HFF-Myc (cell line): ENCODE measurements at places on chromosomes 5 and 9.

DNA sequence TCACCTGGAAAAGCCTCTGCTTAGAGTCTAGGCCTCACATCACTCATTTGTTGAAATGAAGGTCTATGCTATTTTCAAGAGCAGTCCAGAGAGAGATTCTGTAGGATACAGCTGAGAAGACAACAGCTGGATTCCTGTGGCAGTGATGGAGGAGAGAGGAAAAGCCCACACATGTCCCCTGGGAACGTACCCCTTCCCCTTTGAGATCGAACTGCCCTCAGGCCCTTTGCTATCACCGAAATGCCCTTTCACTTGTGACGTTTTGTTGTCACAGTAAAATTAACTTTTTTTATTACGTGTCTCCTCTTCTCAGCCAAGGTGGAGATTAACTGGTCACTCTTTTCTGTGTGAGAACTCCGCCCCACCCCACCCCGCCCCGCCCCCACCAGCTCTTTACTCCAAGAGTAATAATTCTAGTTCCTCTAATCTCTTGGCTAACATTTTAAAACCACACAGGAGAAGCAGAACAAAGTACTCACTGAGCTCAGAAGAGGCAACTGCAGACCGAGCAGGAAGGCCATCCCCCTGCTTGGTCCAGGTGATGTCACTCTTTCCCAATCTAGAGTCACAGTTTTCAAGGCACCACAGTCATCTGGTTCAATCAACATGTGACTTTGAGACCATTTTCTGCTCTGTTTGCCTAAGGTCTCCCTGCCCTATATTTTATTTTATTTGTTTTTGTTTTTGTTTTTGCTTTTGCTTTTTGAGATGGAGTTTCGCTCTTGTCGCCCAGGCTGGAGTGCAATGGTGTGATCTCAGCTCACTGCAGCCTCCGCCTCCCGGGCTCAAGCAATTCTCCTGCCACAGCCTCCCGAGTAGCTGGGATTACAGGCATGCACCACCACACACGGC lies 105.6 kb downstream of the SUSD1 start:
- DNase-seq = no peak

GRCh38 chr5:59466271-59466670 lies 427.3 kb downstream of the PDE4D start:
- no peak for DNase-seq

DNA sequence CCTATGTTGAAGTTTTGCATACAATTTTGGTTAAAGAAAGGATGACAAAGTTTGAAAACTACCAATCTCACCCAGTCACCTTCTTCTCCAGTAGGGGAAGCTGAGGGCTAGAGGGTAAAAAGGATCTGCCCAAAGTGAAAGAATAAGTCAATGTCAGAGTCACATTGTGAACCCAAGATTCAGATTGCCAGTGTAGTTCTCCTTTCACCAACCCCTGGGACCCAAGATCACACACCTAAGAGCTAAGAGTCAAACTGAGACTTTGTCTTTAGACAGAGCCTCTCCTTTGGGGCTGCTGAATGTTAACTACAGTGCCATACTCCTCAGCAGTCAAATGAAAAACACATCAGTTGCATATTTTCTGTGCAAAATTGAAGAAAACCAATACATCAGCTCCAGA lies 210.6 kb downstream of the ATP10B start:
- DNase-seq = no peak

DNA sequence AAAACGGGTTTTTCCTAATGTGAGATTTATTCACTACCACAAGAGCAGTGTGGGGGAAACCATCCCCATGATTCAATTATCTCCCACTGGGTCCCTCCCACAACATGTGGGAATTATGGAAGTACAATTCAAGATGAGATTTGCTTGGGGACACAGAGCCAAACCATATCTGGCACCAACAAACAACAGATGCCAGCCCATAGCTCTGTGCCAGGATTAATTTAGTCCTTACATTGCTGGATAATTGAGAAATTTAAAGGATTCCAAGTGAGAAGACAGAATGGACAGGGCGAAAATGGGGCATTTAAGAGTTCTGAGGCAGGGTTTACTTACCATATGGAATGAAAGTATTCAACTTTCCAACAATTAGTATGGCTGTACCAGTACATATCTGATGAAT lies 30.8 kb upstream of the DNAH5 start:
- no peak for DNase-seq

GRCh38 chr5:26482810-26483375 lies 555.5 kb downstream of the CDH9 start:
- no peak for DNase-seq

GRCh38 chr9:76107482-76107881 lies 217.0 kb downstream of the PCSK5 start:
- no peak for DNase-seq

- no peak for DNase-seq
These were observed 22.5 kb downstream of the SLC31A2 start for GRCh38 chr9:113173341-113173740.

DNA sequence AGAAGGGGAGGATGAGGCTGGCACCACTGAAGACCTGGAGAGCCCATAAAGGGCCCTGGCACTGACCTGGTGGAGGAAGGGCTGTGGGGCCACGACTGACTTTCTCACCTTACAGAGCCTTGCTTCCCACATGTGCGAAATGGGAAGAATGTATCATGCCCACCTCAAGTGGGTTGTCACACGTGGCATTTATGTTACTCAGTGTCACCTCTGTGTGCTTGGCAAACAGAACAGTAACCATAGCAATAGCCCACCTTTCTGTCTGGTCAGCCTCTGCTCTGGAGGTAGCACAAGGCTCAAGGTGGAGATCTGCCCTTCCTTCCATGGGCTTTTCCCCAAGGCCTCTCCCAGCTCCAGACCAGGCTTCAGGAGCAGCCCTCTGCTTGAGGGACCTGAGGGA lies 16.7 kb downstream of the TCF7 start:
- DNase-seq = no peak

DNA sequence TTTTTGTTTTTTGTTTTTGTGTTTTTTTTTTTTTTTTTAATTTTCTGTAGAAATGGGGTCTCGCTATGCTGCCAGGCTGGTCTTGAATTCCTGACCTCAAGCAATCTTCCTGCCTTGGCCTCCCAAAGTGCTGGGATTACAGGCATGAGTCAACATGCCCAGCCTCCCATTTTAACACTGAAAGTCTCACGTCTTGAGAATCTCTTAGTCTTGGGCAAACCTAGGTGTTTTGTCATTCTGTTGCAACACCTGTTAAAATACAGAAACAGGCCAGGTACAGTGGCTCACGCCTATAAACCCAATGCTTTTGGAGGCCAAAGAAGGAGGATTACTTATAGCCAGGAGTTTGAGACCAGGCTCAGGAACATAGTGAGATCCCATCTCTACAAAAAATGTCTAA lies 599.0 kb downstream of the TLR4 start:
- no peak for DNase-seq

DNA sequence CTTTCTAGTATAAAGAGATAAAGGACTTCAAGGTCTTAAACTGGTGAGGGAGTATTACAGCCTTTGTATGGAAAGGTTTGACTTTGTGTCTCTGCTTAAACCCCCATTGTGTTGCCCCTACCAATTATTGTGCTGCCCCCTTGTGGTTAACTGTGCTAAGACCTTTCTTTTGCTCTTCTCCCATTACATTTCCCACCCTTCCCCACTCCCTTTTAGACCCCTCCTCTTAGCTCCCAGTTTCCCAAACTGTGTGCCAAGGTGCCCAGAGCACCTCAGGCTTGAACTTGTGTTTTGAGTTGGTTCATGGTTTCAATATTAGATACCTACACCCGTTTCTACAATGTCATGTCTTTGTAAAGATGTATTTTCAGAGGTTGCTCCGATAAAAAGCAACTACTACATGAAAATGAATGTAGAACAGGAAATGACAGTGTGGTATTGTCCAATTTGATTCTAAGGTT lies 2.9 kb downstream of the JAK2 start:
- DNase-seq = peak; percentile 65
